ENCODE measurements at places on chromosomes 11 and 22. TPM values are rescaled to one million over a fixed set of nuclear protein-coding genes. Genes with fewer than 3 reads are reported as not detected.

Gene PIH1D2
- total RNA-seq, result 0.46 TPM

Gene KIRREL3
- not detected for total RNA-seq

Gene CHRM4
- 0.23 TPM for total RNA-seq

Gene KREMEN1
- total RNA-seq, result 0.23 TPM

Gene HTR3B
- not detected for total RNA-seq

Gene MOGAT2
- not detected for total RNA-seq

Gene VPREB3
- not detected for total RNA-seq

Gene TECTA
- total RNA-seq, result 0.09 TPM

Gene TEX54
- not detected for total RNA-seq

Gene RIBC2
- 11.0 TPM for total RNA-seq

Gene MOV10L1
- total RNA-seq, result not detected

Gene C2CD2L
- total RNA-seq, result 24.6 TPM

Gene CARD16
- total RNA-seq, result 5.2 TPM

Gene TENM4
- not detected for total RNA-seq

Gene KDM4F
- total RNA-seq, result not detected

Gene SORL1
- 20.3 TPM for total RNA-seq

Gene PPP1R14B
- 262 TPM for total RNA-seq

Gene OR52E8
- total RNA-seq, result not detected

Gene APOA5
- total RNA-seq, result not detected

Gene PGA4
- total RNA-seq, result not detected

Gene LRRC75B
- 4.7 TPM for total RNA-seq

Gene NAALAD2
- not detected for total RNA-seq

Gene PATE2
- total RNA-seq, result not detected

Gene BRSK2
- 1.5 TPM for total RNA-seq

Gene GUCD1
- total RNA-seq, result 128 TPM

Gene NLRP6
- 0.97 TPM for total RNA-seq

Gene CHRDL2
- not detected for total RNA-seq

Gene RHBDD3
- total RNA-seq, result 48.0 TPM

Gene MUC5AC
- total RNA-seq, result not detected

Gene TSPAN18
- 1.1 TPM for total RNA-seq

Gene CASP1
- total RNA-seq, result 11.6 TPM

Gene CWF19L2
- total RNA-seq, result 14.8 TPM

Gene KRTAP5-1
- not detected for total RNA-seq

Gene KRTAP5-9
- not detected for total RNA-seq

Gene GPHA2
- total RNA-seq, result not detected

Gene SLC1A2
- not detected for total RNA-seq

Gene LYVE1
- total RNA-seq, result not detected

Gene CHST1
- 0.34 TPM for total RNA-seq

Gene ZFPL1
- 34.9 TPM for total RNA-seq

Gene FREY1
- total RNA-seq, result 1.4 TPM

Gene CCDC87
- 0.09 TPM for total RNA-seq

Gene ART5
- total RNA-seq, result not detected

Gene SPDYC
- not detected for total RNA-seq

Gene AIFM3
- total RNA-seq, result 0.30 TPM

Measured in activated T-helper 2 cell treated with anti-CD3 and anti-CD28 coated beads, Interferon-gamma antibody, Interleukin-2, Interleukin-4, amounts not matched to agents 10 μg/mL and 5 μg/mL and 100 μg/mL, durations not matched to agents 14 hours and 24 hours and 36 hours (primary cell).